RCC 7860 (cell line): ENCODE measurements at places on chromosomes 1 and 21.

DNA sequence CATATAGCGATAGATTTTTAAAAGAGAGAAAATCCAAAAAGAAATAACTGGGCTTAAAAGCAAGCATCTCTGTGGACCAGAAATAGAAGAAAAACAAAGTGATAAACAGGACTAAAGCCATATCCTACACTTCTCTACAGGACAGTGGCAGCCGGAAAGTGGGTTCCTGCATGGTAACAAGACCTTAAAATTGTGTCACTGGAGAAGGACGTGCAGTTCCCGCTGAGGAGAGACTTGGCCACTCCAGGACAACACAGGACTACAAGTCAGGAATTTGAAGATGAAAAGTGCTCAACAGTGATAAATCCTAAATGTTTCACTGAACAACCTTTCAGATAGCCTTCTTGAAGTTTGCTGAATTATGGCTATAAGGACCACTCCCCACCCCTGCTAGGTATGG is 1.9 kb upstream of the HLCS start:
- no peak for DNase-seq

GRCh38 chr1:65149351-65150107 is 1.5 kb downstream of the AK4 start:
- no peak for DNase-seq

- no peak for DNase-seq
These were observed 16.6 kb upstream of the GFI1 start for GRCh38 chr1:92503043-92503925.

- DNase-seq, result no peak
These were observed 18.5 kb downstream of the FAM89A start for GRCh38 chr1:231021540-231022031.

DNA sequence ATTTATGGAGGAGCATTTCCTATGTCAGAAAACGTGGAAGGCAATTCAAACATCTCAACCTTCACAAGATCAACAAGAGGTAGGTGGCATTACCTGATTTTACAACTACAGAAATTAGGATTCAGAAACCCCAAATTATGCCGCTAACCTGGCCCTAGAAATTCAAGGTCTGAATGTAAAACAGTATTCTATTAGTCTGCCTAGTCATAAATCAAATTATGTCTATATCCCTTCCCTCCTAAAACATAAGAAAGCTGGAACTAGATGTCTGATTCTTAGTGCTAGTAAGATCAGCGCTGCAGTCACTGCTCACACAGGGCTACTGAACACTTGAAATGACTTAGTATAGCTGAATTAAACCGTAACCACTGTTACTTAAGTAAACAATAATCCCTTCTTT is 1.4 kb downstream of the TOMM20 start:
- DNase-seq, result no peak

- no peak for DNase-seq
These were observed 22.7 kb downstream of the KCNA2 start for GRCh38 chr1:110583505-110583904.

GRCh38 chr1:239242404-239242803 is 144.0 kb upstream of the CHRM3 start:
- DNase-seq, result no peak

GRCh38 chr21:34733852-34734251 is 65.1 kb downstream of the CLIC6 start:
- DNase-seq, result no peak

GRCh38 chr1:94723894-94724293 is 96.3 kb upstream of the SLC44A3 start:
- DNase-seq, result peak; percentile 81

DNA sequence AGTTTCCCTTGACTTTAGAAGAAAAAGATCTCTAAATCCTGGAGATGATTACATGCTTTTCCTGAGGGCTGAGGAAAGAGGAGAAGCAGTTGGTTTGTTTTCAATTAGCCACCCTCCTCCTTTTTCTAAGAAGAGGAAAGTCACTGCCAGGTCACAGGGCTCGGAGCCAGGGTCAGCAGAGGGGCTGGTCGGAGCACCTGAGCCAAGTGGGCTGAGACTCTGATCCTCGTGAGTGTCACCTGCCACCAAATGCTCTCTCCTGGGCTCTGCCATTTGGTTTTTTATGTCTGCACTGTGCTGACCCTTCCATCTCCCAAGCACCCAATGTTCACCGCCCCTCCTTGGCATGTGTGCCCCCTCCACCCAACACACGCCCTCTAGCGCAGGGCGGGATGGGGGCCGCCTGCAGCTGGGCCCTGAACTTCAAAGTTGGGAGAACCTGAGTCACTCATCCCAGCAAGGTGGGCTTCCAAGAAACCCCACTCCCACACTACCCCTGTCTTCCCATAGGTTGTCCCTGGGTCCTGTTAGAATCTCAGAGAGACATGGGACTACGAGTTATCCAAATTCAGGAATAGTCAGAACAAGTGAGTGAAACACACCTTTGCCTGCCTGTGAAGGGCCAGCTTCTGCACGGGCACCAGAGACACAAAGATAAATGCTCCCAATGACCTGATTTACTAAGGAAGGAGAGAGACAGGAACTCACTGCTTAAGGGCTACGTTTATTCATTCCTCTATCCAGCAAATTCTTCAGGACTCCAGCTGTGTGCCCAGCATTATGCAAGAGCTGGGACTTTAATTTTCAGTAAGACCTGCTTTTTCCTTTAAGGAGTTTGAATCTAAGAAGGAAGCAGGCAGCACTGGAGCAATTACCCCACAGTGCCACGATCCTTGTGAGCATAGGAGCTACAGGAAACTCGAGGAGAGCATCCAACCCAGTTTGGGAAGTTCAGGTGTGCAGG is 127.5 kb downstream of the RHOU start:
- no peak for DNase-seq

- DNase-seq, result no peak
These were observed 77.7 kb upstream of the TMEM51 start for GRCh38 chr1:15075817-15076216.

DNA sequence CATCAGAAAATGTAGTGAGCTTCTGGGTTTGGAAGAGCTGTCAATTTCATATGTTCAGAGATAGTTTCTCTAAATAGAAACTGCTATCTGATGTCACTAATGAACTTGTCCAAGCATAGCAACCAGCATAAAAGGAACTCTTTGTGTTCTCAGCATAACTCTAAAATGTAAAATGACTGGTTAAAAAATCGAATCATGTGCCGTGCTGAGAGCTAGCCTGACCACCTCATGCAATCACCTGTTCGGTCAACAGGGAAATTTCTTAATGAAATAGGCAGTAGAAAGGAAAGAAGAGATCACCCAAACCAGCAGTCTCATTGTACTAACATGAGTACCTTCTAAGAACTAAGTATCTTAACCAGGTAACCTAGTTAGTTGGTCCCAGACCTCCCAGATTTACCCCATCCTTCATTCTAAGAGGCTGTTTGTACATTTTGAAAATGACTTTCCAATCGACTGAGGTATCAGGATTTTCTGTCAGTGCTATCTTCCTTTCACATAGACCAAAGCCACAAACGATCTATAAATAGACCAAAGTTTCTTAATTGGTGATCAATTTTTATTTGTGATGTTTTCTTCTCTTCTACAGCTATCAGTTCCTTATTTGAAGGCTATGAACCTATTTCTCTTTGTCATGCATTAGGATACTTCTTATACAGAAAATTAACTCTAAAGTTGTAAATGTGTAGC is 147.3 kb downstream of the TLR5 start:
- no peak for DNase-seq

- peak; percentile 23 for DNase-seq
These were observed 532.2 kb downstream of the MATN1 start for GRCh38 chr1:30191154-30191702.

GRCh38 chr1:171212607-171213351 is 27.7 kb downstream of the FMO2 start:
- DNase-seq, result no peak

DNA sequence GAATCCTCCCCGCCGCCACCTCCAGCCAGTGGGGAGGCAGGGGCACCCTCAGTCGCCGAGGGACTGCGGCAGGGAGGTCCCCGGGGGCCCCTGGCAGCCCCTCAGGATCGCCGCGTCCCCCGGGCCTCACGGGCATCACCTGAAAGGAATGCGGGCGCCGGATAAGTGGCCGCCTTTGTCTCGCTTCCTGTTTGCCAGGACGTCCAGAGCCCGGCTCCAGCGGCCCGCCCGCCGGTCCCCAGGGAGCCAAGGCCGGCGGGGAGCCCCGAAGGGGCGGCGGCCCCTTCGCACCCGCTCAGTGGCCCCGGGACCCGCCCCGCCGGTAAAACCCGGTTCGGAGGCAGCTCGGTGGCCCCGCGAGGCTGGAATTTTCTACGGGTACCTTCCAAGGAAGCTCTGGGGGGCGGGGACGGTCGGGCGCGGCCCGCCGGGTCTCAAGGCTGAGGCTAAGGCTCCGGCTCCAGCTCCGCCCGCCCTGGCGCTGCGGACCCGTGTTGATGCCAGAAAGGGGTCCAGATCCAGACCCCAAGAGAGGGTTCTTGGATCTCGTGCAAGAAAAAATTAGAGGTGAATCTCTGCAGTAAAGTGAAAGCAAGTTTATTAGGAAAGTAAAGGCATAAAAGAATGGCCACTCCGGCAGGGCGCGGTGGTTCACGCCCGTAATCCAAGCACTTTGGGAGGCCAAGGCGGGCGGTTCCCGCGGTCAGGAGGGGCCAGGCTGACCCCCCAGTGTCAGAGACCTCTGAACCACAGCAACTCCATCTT is 12.6 kb downstream of the TINAGL1 start:
- DNase-seq, result no peak
